ENCODE measurements at places on chromosomes 5 and 9. TPM values are rescaled to one million over a fixed set of nuclear protein-coding genes. Genes with fewer than 3 reads are reported as not detected.
A peak's percentile ranks its signal among the peaks of the same experiment; 100 is the strongest.

The ANKRD33B gene
- total RNA-seq: 14.9 TPM

The TRAF2 gene
- 25.4 TPM for total RNA-seq

The PALM2AKAP2 gene
- total RNA-seq: 1.2 TPM

The SOHLH1 gene
- total RNA-seq: not detected

The FUBP3 gene
- 53.7 TPM for total RNA-seq

DNA sequence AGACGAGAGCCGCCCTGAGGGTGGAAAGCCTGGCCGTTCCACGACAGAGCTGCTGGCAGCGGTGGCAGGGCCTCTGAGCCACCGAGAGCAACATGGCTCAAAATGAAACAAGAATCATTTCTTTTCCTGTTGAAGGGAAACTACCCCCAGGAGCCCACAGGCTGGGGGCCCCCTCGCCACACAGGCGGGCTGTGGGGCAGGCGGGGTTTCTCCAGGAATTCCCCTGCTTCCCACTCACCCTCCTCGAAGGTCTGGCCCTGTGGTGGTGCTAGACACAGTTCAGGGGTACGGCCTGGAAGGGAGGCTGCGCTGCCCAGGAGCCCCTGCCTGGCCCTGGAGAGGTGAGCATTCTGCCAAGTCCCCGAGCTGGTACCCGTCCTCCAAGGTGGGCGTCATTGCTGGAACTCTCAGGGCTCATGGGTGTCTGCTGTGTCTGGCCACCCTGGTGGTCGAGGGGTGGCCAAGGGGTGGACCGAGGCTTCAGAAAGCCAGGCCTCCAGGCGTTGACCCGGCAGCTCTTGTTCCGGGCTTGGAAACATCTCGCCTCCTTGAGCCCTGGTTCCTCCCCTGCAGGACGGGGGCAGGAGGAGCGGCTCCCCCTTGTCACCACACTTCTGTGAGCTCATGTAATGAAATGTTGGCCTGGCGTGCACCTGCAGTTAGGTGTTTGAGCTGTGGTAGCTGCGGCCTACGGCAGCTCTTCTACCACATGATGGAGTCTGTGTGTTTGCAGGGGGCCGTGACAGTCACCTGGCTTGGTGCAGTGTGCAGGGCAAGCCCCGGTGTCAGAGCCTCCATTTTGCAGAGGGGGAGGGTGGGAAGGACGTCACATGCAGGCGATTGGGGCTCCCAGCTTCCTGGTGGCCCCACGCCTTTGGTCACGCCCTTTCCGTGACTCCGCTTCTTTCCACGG is 65.3 kb downstream of the RXRA start:
- DNase-seq: no peak

GRCh38 chr5:108615216-108615615 is 132.5 kb upstream of the FER start:
- DNase-seq: peak; percentile 56

DNA sequence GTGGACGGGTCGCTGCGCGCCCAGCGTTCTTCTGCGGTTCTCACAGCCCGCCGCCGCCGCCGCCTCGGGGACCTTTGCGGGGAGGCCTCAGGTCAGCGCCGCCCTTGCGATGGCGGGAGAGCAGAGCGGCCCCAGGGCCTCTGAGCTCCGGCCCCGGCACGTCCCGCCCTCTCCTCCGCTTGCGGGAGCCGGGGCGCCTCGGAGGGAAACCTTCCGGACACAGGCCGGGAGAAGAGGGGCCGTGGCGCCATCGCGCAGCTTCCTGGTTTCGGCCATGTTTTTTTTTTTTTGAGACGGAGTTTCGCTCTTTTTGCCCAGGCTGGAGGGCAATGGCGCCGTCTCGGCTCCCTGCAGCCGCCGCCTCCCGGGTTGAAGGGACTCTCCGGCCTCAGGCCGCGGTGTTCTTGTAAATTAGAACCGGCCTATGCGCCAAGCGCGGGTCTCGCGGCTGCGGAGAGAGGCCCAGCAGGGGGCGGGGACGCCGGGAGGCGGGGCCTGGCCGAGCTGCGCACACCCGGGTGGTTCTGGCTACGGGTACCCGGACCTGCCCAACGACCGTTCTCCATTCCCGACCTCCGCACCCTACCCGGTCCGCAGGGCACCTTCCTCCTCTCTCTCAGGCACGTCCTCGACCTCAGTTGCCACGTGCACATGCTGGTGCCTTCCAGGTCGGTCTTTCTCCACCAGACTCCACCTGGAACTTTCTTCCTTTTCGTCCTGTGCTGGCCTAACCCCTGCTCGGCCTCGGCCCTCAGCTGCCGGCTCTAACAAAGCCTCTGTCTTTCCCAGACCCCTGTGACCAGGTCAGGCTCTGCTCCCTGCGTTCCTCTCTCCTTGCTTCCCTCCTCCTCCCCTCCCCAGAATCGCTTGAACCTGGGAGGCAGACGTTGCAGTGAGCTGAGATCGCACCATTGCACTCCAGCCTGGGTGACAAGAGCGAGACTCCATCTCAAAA is 28.8 kb upstream of the MGAT1 start:
- DNase-seq: peak; percentile 80

- peak; percentile 76 for DNase-seq
Observed at GRCh38 chr5:31626156-31626555, 12.8 kb upstream of the PDZD2 start.

DNA sequence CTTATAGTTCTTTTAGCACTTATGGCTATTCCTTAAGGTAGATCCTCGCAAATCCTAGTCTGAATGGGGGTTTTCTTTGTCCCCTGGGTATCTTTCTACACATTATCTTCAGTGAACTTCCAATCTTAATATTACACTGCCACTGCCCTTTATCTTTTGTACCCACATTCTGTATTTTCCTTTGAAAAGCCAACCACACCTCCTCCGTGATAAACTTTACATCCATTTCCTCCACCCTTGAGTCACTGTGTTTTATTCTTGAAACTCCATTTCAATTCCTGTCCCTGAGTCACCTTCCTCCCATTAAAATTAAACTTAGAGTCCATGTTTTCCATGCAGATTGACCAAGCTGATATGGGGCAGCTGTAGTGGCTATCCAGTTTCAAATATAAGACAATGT is 43.2 kb upstream of the RICTOR start:
- DNase-seq: peak; percentile 85

- peak; percentile 95 for DNase-seq
Observed at GRCh38 chr9:120730654-120731514, 16.6 kb upstream of the MEGF9 start.
